ENCODE measurements at places on chromosomes 11 and 22. TPM values are rescaled to one million over a fixed set of nuclear protein-coding genes. Genes with fewer than 3 reads are reported as not detected.

The PLXNB2 gene
- total RNA-seq = 10.1 TPM

The A4GALT gene
- not detected for total RNA-seq

The OSBPL5 gene
- 3.0 TPM for total RNA-seq

The PDGFD gene
- not detected for total RNA-seq

The BACE1-AS gene
- total RNA-seq = 6.8 TPM
